Fibroblast of skin of left quadriceps (primary cell): ENCODE measurements at places on chromosomes 3 and 15.

DNA sequence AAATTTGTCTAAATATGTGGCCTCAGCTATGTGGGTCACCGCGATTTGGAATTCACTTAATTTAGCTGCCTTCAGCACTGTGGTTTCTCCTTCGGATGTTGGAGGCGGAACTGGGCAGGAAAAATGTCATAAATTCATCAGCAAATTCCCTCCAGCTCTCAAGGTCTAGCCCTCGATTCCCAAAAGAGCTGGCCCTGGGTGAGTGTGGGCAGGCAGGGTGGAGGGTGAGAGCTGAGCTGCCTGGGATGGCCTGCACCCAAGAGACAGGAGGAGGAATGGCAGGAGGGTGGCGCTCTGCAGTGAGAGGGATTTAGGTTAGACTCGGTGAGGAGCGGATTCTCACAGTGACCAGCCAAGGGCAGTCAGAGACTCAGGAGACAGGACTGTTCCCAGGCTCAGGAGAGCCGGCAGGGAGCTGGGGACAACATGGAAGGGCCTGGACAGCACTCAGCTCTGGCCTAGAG lies 57.1 kb downstream of the FEM1B start:
- peak; percentile 51 for DNase-seq

- no peak for DNase-seq
Measured at GRCh38 chr3:177538750-177539730, 341.8 kb upstream of the TBL1XR1 start.

DNA sequence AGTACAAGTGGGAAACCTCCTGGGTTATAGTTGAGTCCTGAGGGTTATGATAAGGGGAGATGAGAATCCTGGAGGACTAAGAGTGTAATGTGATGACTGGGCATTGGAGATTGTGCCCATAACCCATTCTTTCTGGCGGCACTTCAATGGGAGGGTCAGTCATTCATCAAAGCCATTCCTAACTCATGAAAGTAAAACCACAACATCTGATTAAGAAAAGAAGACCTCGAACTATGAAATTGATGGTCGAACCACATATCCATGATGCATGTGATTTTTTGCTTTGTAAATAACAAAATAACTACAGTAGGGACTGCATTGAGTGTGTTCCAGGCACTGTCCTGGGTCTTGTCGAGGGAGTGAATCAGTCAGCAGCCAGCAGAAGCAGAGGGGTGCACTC lies 215.1 kb downstream of the SHQ1 start:
- no peak for DNase-seq

DNA sequence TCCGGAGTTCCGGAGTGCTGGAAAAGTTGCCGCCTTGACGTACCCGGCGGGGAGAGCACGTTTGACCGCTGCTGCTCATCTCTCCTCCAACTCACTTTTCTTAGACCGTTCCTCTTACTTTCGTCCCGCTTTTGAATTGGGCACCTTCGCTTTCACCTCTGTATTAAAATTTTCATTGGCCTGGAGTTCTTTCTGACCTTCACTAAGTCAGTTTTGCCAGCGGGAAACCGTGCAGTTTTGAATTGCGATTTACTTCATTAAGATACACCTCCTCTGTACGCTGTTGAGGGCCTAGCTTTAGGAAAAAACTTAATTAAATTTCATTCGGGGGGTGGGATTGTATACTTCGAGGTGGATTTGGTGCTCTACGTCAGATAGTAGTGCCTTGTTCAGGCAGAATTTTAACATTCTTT lies 1.3 kb downstream of the GMPS start:
- no peak for DNase-seq

DNA sequence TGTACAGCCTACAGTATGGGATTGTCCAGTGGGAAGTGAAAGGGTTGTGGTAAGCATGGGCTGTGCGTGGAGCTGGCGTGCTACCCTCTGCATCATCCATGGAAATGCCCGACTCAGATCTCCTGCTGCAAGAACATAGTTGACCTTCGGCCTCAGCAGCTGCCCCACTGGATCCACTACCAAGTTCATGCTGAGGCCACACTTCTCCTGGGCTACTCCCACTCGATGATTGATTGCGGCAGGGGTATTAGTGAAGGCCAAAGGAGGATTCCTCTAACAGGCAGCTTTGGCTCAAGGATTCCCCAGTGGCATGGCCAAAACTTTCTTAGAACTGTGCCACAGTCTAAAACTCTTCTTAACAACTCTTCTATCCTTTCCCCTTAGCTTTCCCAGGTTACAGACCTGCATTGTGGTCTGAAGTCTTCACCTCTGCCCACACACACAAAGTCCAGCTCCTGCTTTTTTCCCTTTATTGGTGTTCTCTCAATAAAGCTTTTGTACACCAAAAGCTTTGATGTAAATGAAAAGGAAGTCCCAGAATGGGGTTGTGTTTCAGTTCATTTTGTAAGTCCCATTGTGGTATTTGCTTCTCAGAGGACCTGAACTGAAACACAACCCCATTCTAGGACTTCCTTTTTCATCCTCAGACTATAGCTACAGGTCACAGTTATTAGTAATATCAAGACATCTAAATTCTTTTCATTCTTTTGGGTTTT lies 4.9 kb upstream of the TBC1D5 start:
- DNase-seq = no peak

DNA sequence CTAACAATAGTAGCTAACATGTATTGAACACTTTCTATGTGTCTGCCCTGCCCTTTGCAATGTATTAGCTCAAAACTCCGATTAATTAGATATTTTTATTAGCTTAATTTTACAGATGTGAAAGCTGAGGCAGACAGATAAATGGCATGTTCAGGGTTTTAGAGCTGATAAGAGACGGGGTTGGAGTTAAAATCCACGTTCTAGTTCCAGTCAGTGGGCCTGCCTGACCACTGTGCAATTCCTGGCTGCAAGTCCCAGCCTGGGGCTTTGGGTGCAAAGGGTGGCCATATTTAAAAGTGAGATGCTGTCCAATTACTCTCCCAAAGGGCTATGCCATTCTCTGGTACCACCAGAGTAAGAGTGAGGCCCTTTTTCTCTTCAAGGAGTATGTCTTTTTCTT lies 33.2 kb downstream of the FOXL2 start:
- DNase-seq = no peak

DNA sequence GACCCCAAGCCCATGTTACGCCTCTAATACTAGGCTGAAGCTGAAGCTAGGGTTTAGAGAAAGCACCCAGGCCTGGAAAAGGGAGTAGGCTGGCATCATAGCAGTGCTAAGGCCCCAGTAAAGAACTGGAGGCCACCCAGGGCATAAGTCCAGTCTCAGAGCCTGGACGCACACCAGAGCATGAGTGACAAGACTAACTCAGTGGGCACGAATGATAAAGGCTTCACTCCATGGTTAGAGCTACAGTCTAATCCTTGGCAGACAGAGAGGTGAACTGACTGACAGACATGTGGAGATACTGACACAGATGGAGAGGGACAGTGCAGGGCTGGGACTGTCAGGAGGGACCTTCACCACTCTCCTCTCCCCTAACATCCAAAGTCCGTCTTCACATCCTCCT lies 139.8 kb downstream of the KCNMB2 start:
- DNase-seq = no peak

- no peak for DNase-seq
Measured at GRCh38 chr15:78620527-78621421, at the start of gene CHRNA3. Gene CHRNA3, minus strand, starts transcription at chr15:78620996. Its CDS starts 202 bp downstream, at chr15:78620794.
